ENCODE measurements at places on chromosomes 4 and X.

DNA sequence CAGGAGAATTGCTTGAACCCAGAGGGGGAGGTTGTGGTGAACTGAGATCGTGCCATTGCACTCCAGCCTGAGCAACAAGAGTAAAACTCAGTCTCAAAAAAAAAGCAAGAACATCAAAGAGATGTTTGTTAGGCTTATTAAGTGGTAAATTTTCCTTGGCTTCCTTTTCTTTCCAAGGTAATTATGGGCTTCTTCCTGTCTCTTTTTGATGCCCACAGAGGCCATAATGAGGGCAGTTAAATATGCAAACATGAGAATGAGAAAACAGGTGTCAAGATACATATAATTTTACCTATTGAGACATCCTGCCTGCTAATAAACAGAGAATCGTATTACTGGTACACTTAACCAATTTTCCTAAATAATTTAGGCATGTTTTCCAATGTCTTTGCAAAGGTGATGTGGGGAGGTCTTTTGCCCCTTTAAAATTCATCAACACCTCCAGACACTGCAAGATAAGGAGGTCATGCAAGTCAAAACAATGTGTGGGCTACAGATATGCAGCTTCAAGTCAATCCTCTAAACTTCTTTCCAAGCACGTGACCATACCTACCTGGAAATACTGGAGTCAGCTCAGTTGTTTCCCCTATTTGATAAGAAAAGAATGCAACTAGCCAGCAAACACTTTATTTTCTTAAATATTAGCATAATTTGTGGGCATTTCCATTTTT, 2.7 kb downstream of the SLC39A8 start:
- DNase-seq: no peak

DNA sequence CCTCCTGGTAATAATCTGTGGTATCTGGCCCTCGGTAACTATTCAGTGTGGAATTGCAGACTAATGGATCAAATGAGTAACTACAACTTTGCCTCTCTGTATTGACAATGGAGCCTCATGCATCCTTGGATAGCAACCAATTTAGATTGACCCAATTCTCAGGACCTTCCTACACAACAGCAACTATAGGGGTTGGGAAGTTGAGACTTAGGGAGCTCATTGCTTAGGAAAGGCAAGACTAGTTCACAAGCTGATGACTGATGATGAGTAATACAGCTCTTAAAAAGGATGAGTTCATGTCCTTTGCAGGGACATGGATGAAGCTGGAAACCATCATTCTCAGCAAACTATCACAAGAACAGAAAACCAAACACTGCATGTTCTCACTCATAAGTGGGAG, 47.5 kb upstream of the KLHL13 start:
- no peak for DNase-seq

- no peak for DNase-seq
These were observed 330.5 kb downstream of the STPG2 start for GRCh38 chr4:97812768-97813167.

DNA sequence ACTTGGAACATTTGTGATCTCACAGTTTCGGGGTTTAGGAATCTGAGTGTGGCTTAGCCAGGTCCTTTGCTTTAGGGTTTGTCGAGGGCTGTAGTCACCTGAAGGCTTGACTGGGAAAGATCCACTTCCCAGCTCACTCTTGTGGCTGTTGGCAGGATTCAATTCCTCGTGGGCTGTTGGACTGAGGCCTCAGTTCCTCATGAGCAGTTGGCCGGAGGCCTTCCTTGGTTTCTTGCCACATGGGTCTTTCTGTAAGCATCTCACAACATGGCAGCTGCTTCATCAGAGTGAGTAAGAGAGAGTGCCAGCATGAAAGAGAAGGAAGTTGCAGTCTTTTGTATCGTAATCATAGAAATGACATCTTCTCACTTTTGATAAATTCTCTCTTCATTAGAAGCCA, 11.1 kb downstream of the TXLNG start:
- no peak for DNase-seq

DNA sequence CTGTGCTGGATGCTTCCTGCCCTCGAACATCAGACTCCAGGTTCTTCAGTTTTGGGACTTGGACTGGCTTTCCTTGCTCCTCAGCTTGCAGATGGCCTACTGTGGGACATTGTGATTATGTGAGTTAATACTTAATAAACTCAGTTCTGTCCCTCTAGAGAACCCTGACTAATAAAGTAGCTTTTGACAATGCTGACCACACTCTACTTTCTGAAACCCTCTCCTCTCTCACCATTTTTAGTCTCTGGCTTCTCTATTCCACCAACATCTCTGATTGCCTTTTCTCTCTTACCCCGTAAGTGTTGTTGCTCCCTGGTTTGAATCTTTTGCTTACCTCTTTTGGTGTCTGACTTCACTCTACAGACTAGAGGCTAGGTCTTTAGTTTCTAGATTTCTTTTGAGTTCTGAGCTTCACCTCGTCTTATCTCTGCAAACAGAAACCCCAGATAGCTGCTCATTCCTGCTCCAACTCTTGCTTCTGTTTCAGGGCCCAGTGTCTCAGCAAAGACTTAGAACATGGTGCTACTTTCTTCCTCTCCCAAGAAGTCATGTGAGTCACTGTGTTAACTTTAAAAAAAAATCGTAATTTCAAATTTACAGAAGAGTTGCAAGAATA, 11.4 kb downstream of the TMSB4X start:
- no peak for DNase-seq

DNA sequence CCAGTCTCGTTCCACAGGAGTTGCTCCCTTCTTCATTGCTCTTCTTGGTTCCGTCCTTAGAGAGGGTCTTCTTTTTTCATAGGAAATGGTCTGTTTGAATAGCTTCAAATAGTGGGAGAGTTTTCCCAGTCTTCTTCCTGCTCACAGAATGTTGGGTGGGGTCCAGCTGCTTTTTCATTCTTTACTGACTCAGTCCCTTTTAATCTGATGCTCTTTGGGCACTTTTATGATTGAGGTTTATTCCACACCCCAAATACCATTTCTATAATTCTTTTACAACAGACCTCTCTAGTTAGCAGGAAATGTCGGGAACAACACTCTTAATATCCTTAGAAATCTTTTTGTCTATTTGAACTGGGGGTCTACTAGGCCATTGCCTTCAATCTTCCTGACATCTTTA, 239.5 kb downstream of the PRDM5 start:
- no peak for DNase-seq

- DNase-seq: no peak
These were observed 517.7 kb upstream of the GALNT7 start for GRCh38 chr4:172650758-172651530.

- no peak for DNase-seq
These were observed 53.3 kb upstream of the LAS1L start for GRCh38 chrX:65587616-65588526.

- no peak for DNase-seq
These were observed 556.3 kb downstream of the PPARGC1A start for GRCh38 chr4:23333556-23333945.

GRCh38 chr4:77126809-77127208, 30.2 kb upstream of the CCNG2 start:
- DNase-seq: no peak

- no peak for DNase-seq
These were observed 23.5 kb downstream of the AWAT2 start for GRCh38 chrX:70026112-70026850.

All from activated CD4-positive, alpha-beta T cell treated with anti-CD3 and anti-CD28 coated beads, Interleukin-2, amount 50 U/mL, for 48 hours (primary cell).